ENCODE measurements at places on chromosomes 12 and 14.

GRCh38 chr12:91309450-91309849, 126.8 kb upstream of the DCN start:
- no peak for DNase-seq

- DNase-seq = no peak
Measured at GRCh38 chr12:124036657-124037109, 63.7 kb downstream of the ZNF664 start.

DNA sequence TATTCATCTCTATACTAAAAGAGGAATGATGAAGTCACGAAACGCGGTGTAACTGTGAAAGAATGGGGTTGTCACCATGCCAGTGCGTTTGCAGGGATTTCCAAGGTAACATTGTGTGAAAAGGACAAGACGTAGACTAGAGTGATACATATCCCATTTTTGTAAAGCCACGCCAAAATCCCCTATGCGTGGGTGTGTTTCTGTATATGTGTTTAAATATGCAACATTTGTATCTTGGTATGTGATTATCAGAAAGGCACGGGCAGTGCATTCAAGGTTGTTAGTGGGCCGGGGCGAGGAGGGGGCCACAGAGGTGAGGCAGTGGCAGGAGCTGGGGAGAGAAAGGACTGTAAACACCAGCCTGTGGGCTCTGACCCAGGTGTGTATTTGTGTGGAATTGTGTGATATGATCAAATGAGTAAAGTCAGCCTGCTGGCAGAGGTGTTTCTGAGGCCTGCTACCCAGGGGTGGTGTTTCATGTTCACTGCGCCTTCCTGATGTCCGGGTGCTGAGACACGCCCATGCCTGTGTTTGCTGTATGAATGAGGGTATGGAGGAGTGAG, 137.8 kb downstream of the ADGRD1 start:
- no peak for DNase-seq

GRCh38 chr14:35351897-35352273, 52.7 kb downstream of the NFKBIA start:
- no peak for DNase-seq

DNA sequence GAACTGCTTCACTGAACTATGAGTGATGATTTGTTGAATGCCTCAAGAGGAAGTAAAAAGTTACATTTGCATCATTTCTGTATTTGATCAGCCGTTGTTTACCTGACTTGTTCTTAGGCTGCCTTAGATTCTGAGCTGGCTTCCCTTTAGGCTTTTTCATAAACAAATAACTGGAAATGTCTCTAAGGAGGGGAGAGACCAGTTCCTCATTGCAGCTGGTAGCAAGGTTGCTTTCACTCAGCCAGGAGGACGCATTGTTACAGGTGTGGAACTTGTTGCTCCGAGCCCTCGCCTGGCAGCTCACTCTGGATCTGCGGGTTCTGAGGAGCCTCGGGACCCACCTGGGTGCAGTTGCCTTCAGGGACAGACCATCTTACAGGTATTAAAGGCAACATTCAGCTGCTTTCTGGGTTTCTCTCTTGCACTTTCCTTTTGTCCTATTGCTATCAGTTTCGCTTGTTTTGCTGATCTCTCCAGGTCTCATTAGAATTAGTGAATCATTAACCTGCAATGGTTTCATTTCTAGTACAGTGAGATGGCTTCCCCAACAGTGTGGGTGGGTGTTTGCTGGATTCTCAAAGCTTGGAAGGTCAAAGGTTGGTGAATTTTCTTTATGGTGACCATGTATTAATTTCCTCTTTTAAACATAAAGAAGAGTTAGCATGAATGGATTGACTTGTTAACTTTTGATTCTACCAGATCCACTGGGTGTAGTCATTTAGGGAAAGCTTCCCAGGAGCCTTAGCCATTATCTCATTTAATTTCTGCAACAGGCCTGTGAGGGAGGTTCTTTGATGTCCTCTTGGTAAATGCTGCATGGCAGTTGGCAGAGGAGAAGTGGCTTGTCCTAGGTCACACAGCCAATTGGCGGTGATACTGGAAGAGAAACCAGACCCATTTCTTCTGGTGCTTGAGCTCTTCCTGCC, at the start of gene PLEKHG7:
Gene PLEKHG7 (plus strand): TSS at position 236 of the 926 bp plus-strand sequence. CDS start 3,643 bp downstream, outside the sequence.
- no peak for DNase-seq

- DNase-seq = no peak
Measured at GRCh38 chr14:49449749-49450148, 136.4 kb downstream of the RPS29 start.

DNA sequence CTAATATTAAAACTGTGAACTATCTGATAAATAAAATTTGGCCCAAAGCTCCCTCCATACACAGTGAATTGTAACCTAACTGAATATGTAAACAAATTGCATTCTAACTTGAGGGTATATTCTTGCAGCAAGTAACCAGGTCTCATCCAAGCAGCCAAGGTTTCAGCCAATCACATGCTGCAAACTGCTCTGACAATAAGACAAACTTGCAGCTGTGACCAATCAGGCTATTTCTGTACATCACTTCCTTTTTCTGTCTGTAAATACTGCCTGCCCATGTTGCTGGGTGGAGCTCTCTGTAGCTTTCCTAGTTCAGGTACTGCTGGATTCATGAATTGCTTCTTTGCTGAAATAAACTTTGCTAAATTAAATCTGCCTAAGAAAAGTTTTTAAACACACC, 499.0 kb downstream of the GALC start:
- DNase-seq = no peak

- no peak for DNase-seq
Measured at GRCh38 chr12:28604240-28604639, 414.0 kb downstream of the CCDC91 start.

DNA sequence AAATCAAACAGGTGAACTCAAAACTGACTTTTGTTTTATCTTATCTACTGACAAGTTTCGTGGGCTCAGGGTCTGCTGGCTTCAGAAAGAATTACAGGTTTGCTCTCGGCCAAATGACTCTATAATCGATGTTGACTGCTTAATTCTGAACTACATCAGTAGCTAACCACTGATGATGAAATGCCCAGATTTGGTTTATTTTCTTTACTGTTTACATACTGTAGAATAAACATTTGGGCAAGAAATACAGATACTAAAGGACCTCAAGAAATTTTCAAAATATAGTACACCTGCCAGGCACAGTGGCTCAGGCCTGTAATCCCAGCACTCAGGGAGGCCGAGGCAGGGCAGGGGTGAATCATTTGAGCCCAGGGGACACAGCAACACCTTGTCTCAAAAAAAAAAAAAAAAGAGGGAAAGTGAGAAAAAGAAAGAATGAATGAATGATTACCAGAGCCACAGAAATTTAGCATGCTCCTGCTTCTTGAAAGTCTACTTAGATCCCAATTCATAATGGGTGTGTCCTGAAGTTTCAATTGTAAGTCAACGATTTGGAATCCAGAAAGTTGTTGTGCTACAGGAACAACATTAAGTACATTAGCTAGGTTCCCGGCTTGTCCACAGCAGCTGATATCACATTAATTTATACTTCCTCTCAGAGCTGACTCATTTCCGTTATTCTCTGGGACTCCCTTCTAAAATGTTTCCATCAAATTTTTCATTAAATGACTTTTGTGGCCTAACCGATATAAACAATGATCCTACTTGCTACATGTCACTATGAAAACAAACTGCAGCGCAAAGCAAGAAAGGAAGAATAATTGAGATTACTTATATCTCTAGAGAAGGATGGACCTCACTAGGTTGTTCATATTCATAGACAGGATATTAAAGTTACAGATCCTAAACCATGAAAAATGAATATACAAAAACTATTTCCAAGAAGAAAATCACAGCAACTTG, 134.3 kb downstream of the MED13L start:
- DNase-seq = no peak

DNA sequence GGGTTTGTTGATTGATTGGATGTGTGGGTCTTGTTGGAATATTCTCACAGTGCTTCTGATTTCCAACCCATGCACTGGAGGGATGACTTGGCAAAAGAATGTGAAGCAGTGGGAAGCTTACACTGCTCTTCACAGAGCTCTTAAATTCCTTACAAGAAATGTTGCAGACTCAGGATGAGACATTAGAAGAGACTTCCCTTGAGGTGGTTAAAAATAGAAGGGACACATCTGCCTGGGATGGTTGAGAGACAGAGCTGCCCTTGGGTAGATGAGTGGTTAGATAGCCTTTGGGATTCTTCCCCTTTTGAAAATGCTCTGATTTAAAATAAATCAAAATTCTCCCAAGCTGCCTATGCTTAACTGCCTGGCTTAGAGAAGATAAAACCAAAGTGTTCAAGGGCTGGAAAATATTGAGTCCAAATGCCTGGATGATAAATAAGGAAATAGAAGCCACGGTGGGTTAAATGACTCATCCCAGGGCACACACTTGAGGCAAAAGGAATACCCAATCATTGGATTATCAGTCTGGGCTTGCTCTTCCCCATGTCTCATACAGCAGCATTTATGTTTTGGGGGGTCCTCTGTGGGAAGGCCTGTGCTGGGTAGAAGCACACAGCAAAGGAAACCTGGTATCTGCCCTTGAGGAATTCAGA, 264.3 kb downstream of the AKAP6 start:
- DNase-seq = no peak

DNA sequence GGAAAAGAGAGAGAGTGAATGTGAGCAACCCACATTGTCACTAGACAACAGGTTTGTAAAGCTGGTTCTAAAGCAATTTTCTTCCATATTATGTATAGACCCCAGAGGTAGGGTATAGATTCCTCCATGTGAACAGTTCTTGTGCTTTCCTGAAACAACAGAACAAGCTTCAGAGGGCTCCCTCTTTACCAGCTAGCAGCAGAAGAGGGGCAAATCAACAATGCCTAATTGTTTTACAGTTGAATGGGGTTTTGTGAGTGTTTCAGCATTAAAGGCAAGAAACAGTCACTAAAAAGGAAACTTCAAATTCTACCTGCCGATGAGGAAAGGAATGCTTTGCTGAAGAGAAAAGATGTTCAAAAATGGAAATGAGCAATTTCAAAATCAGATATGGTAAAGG, 341.2 kb upstream of the KITLG start:
- no peak for DNase-seq

GRCh38 chr12:38384816-38385378, 68.3 kb downstream of the ALG10B start:
- DNase-seq = no peak

DNA sequence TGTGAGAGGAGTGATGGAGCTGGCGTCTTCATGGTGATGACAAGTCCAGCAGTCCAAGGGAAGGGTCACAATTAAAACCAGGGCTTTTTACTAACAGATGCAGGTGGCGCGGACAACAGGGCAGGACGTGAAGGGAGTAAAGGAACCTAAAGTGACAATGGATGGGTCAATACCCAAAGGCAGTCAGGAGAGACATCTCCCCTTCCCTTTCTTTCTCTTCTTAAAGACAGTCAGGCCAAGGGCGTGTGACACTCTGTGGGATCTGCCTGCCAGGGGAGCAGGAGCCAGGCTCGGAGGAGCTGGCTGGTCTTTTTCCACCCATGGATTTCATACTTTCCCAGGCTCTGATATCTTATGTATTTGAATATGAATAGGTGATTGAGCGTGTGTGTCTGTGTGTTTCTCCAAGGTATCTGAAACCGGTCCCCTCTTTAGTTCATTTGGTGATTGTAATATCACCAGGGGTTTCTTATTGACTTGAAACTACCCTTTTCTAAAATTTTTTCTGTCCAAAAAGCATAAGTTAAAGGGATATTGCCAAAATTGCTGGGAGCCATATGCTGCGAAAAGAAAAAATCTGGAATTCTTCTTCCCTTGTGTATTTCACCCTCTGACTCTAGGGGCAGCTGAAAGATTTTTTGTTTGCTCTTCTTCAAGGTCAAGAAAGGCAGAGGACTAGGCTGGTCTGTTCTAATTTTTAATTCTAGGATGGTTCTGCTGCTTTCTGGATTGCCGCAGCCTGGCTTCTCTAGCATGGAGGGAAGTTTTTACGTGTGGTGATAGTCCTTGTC, 61.8 kb downstream of the FBXL14 start:
- DNase-seq = no peak

- DNase-seq = no peak
Measured at GRCh38 chr12:47744778-47745436, 13.8 kb downstream of the RAPGEF3 start.

DNA sequence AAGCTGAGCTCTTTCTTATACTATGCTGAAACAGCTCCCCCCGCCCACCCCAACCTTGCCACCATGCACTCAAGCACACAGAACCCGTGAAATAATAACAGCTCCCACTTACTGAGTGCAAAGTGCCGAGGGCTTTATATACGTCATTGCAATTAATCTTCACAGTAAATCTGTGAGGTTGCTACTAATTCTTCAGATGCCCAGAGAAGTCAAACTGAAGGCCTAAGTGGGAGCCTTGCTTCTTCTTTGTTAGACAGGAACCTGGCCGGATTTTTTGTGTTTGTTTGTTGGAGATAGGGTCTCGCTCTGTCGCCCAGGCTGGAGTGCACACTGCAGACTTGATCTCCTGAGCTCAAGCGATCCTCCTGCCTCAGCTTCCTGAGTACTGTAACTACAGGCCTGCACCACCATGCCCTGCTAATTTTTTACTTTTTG, 34.0 kb downstream of the VCPKMT start:
- DNase-seq = peak; percentile 51

- DNase-seq = no peak
Measured at GRCh38 chr12:103442822-103443221, 52.9 kb downstream of the C12orf42 start.

GRCh38 chr12:124561231-124561630, 6.2 kb downstream of the NCOR2 start:
- DNase-seq = no peak

- no peak for DNase-seq
Measured at GRCh38 chr12:57888409-57889157, 42.1 kb upstream of the CTDSP2 start.

DNA sequence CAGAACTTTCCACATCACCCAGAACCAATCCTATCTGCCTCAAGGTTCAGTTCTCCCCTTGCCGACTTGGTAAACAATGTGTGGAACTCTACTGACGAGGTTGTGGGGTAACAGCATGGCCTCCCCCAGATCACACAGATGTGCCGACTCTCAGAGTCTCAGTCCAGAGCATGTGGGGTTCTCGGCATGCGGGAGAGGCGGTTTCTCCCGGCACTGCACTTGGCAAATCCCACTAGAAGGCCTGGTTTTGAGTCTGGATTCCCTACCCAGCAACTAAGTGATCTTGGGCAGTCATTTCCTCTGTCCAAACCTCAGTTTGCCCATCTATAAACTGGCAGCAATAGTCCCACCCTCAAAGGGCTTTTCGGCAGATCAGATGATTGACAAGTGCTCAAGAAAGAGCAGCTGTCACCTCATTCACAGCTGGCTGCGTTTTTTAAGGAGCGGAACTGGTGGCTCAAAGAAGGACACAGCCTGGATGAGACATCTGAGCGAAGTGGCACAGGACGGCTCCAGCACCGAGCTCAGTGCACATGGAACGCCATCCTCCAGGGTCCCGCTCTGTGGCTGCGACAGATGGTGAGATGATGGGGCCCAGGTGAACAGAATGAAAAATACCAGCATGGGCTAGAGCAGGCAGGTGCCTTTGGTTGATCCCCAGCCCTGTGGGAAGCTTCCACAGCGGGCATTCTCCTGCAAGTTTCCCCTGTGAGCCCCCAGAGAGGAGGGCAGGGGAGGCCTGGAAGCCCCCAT, 7.3 kb downstream of the TESC start:
- no peak for DNase-seq

GRCh38 chr12:39905152-39905551, 200.7 kb downstream of the SLC2A13 start:
- no peak for DNase-seq

Measured in activated gamma-delta T cell treated with anti-CD3 and anti-CD28 coated beads, Interleukin-2, amount 50 U/mL, for 16 hours (primary cell).